ENCODE measurements at places on chromosomes 11 and 22.

- DNase-seq = no peak
Observed at GRCh38 chr11:4375431-4376140, 7.4 kb upstream of the OR52B4 start.

GRCh38 chr11:123652599-123652998, 1.8 kb downstream of the SCN3B start:
- DNase-seq = no peak

DNA sequence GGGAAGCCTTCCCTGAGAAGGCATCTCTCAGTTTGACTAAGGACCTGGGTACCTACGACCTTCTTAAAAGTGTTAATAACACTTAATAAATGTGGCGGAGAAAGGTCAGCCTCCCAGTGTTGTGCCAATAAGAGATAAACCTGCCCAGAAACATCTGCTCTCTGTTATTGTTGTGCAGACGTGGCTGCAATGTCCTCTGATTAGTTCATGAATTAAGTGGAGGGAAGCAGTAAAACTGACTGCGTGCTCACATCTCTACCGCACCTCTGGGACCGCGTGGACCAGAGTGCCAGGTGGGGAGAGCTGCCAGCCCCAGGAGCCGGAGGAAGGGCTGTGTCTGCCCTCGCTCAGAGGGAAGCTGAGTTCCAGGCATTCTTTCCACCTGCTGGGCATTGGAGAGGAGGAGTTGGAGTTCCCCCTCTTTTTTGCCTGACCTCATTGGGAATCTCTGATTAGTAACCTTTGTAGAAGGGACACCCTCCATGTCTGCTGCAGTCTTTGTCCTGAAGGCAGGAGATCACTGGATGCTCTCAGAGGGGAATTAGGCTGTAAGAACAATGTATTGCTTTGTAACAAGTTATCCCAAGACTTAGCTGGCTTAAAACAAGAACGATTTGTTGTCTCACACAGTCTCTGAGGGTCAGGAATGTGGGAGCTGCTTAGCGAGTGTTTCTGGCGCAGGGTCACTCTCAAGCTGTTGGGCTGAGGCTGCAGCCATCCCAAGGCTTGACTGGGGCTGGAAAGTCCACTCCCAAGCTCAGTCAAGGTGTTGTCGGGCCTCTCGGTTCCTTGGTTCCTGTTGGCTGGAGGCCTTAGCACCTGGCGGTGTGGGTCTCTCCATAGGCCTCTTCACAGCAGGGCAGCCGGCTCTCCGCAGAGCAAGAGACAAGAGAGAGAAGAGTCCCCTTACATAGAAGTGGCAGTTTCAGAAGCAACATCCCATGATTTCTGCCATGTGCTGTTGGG, 247.6 kb upstream of the TBCEL start:
- no peak for DNase-seq

DNA sequence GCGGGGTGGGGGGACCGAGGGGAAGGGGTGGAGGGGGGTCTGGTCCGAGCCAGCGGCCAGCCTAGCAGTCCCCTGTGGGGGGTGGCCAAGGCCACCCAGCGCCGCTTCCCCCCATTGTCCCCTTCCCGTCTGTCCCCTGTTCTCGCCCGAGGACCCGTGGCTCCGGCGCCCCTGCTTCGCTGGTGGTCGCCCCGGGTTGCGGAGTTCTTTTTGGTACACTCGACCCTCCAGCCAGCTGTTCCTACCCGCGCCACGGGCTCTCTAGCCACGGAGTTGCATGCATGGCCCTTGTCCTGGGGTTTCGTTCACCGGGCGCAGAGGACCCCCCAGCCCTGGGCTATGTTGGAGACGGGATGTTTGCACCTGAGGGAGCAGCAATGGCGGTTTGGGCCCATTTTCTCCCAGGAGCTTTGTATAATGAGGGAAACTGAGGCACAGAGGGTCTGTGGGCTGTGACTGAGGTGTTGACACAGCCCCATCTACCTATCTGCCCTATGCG, 489 bp downstream of the RNF214 start:
- DNase-seq = no peak

DNA sequence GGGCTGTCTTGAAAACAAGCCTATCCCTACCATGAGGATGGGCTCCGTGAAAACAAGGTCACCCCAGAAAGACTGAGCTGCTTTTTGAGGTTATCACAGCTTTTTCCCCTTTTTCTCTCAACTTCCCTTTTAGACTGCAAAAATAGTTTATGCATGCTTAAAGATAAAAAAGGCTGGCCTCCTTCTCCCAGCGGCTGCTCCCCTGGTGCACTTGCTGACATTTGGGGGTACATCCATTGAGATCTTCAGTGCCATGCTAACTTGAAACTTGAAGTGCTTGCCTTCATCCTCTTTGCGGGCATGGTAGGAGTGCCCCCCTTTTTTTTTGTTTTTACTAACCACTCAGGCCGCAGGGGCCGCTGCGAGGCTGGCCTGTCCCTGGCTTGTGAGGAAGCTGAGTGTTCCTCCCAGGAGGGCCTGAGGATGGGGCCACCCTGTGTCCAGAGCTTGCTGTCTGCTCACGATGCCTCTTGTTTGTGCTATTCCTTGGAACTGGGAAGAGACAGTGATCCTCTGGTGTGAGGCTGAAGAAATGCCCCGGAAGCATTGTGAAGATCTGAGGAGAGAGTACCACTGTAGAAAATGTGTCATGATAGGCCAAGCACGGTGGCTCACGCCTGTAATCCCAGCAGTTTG, 2.2 kb downstream of the TANGO2 start:
- DNase-seq = no peak

- DNase-seq = peak; percentile 18
Observed at GRCh38 chr11:92941676-92942571, 27.5 kb upstream of the MTNR1B start.

DNA sequence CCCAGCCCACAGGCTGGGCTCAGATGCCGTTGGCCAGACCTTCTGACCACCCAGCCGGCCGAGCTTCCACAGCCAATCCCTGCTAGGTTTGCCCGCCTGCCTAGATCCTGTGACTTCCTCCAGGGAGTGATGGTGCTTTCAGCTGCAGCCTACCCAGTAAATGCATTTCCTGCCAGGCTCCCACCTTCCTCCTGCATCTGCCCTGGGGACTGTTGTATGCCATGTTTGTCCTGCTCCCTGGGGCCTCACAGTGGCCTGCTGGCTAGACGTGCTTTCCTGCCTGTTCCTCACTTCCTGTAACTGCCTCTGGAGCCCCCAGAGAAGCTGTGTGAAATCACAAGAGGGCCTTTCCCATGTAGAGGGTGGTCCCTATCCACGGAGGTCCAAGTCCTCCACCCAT, 86.2 kb downstream of the GALNT18 start:
- no peak for DNase-seq

GRCh38 chr11:117807482-117808327, 10.7 kb upstream of the DSCAML1 start:
- DNase-seq = peak; percentile 38

- no peak for DNase-seq
Observed at GRCh38 chr11:69899957-69900821, 81.0 kb upstream of the FGF3 start.

GRCh38 chr22:26401726-26402125, 27.3 kb upstream of the ASPHD2 start:
- DNase-seq = peak; percentile 15

DNA sequence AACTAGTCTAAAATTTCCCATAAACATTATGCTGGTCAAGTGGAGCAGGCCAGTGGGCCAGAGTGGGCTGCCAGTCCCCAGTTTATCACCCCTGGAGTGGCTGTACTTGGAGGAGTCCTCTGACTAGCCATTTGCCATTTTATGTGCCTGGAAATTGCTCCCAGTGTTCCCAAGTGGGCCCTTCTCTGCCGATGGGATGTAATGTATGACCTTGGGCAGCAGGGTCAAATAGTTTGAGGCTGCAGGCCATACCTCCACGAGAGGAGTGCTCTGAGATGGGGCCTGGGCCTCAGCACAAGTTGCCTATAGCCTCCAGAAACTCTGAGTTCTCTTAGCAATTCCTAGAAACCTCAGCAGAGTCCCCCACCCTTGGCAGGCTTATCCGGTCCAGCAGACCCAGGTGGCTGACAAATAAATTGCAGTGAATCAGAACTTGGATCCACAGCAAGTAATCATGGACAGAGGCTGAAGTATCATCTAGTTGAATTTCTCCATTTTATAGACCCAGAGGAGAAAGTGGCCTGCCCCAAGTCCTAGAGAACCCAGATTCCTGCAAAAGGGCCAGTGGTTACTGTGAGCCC, 17.8 kb upstream of the PATZ1 start:
- DNase-seq = no peak

GRCh38 chr11:43576803-43577521, 103.6 kb upstream of the HSD17B12 start:
- DNase-seq = peak; percentile 12

DNA sequence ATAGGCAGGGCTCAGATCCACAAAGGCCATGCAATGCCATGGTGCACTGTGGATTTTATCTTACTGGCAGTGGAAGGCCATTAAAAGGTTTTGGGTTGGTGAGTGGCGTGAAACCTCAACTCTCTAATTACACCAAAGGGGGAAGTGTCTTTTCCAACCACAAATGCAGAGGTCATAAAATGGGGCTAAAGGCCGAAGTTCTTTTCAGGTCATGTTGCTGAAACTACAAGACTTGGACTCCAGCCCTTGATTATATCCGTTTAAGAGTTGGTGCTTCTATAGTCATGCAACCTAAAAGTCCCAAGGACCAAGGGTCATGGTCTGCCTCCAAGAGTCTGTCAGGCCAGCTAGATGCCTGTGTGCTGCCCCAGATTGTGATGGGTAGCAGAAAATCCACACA, 434.3 kb downstream of the RAB38 start:
- DNase-seq = no peak

- no peak for DNase-seq
Observed at GRCh38 chr11:14784230-14784629, 107.8 kb downstream of the CYP2R1 start.

GRCh38 chr11:93198215-93198845, 539 bp upstream of the SLC36A4 start:
- no peak for DNase-seq

DNA sequence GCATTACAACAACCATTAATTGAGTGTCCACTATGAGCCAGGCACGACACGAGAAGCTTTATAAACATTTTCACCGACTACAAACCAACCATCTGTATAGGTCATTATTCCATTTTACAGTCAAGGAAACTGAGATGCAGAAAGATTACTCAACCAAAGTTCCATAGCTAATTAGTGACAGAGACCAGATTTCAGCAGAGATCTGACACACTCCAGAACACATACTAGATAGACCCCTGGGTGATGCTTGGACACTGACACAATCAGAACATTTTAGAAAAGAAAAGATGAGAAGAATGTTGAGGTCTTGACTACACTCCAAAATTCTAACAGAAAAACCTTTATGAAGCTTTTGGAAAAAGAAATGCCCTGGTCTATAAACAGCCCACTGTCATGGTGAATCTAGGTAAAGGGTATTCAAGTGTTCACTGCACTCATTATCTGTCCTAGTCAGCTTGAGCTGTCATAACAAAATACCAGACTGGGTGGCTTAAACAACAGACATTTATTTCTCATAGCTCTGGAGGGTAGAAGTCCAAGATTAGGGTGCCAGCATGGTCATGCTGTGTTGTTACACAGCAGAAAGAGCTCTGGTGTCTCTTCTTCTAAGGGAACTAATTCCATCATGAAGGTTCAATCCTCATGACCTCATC, 89.0 kb downstream of the RELT start:
- no peak for DNase-seq

DNA sequence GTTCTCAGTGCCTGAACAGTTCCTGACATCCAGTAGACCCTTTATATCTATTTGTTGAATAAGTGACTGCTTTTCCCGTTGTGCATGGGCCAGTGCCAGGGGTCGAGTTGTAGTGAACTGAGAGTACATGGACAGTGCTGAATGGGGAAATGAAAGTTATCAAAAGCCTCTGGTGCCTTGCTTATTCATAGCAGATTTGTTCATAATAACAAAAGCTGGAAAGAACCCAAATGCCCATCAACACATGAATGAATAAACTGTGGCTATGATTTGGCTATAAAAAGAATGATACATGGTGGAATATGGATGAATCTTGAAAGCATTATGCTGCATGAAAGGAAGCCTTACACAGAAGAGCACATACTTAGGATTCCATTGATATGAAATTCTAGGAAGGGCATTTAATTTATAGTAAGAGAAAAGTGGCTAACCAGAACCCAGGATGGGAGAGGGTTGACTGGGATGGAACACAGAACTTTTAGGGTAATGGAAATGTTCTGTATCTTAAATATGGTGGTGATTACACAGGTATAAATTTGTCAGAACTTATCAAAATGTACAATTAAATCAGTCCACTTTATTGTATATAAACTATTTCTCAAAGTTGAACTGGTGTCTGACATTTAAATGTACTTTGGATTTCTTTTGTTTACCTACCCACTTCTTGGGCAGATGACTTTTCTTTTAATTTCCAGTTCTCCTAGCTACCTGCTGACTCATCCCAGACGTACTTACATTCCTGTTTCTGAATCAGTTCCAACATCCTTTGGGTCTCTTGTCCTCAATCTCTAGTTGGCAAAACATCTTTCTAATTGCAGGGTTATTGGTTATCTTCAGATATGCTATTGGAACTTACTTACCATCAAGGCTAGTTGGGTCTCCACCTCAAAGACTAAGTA, 42.8 kb downstream of the PACS1 start:
- DNase-seq = peak; percentile 43

DNA sequence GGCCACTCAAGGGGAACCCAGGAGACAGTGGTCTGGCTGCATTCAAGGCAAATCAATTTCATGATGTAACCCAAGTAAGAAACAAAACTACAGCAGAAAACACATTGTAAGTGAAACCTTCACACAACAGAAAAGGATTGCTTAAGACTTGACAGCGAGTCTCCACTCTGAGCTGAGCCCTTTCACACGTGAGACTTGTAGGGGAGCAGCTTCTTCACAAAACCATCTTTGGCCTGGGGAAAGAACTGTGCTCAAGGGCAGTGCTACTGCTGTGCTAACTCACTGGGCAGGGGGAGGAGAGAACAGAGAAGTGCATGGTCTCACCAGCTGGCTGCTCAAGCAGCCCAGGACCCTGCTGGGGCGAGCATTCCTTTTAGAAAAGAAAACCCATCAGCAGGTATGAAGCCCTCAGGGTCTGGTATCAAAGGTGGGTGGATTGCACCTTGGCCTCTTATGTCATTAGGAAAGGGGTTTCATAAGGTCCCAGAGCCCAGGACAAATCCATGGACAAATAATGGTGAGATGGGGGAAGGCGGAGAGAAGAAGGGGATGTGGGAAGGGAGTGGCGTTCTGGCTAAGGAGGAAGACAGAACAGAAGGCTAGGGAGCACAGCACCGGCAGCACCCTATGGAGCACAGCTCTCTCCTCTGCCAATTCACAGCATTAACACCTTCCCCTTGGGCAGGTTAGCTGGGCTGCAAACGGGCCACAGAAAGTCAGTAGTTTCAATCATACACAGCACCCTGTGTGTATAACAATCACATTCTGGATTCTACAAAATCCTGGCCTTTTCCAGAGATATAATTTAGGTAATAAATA, 20.6 kb upstream of the RAPSN start:
- DNase-seq = no peak

DNA sequence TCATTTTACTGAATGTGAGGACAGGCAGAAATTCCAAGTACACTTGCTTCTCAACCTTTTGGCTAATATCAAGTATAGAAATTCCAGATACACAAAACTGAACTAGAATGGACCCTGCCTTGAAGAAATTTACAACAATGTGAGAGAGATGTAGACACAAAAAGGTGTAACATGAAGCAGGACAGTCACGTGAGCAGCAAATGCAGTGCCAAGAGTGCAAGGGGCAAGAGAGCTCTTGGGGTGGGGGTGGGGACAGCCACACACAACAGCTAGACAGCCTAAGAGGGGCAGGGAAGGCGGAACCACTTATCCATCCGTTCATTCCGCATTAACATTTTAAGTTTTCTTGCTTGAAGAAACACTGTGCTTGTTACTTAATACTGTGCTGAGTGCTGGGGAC, 28.9 kb downstream of the PLEKHA7 start:
- no peak for DNase-seq

- DNase-seq = no peak
Observed at GRCh38 chr22:31719850-31720471, 30.0 kb downstream of the PRR14L start.
